ENCODE measurements at places on chromosomes 12 and 14.

GRCh38 chr14:61749867-61750266, 12.4 kb upstream of the SNAPC1 start:
- no peaks in the 10 kb centered on the region for H3K27me3 ChIP-seq
- peaks cover 78% of the 10 kb centered on the region for H3K36me3 ChIP-seq
- no peak overlapping the region for H3K4me3 ChIP-seq
- no peak overlapping the region for H3K27ac ChIP-seq

DNA sequence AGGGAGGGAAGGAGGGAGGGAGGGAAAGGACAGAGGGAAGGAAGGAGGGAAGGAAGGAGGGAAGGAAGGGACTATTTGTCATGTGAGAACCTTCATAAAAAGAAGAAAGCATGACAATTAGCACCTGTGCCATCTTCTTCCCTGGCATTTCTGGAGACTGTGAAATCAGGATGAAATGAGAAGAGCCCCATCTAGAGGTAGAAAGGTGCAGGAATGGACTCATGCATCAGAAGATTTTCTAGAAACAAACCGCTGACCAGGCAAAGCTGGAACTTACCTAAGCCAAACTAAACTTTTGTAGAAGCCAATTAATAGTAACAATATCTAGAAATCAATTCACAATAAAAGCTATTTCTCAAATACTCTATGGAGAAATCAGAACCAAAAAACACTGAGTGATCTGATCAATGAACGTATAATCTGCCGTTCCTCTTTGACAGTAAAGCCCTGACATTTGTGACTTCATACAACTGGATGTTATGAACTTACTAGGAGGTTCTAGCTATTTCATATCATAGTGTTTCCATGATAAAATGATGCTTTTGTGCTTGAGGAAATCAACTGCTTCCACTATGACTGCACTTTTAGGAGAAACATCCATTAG, 24.4 kb upstream of the CRACR2A start:
- DNase-seq, result peak; percentile 18
- H3K4me1 ChIP-seq, result no peaks in the 10 kb centered on the region
- peaks cover 6% of the 10 kb centered on the region for H3K27me3 ChIP-seq
- H3K36me3 ChIP-seq, result no peaks in the 10 kb centered on the region

- peaks cover 22% of the 10 kb centered on the region for H3K4me1 ChIP-seq
- H3K36me3 ChIP-seq, result peaks cover 77% of the 10 kb centered on the region
- no peak overlapping the region for H3K4me3 ChIP-seq
- no peak for DNase-seq
- no peaks in the 10 kb centered on the region for H3K27me3 ChIP-seq
Measured at GRCh38 chr12:49647827-49648711, 24.7 kb downstream of the PRPF40B start.

GRCh38 chr12:113388351-113388750, 15.3 kb downstream of the SDS start:
- no peak overlapping the region for H3K4me3 ChIP-seq
- no peak for DNase-seq
- no peaks in the 10 kb centered on the region for H3K36me3 ChIP-seq
- no peaks in the 10 kb centered on the region for H3K4me1 ChIP-seq

GRCh38 chr12:20722142-20722541, 27.0 kb downstream of the SLCO1C1 start:
- no peak for DNase-seq
- H3K27ac ChIP-seq, result no peak overlapping the region
- no peaks in the 10 kb centered on the region for H3K27me3 ChIP-seq
- H3K4me1 ChIP-seq, result no peaks in the 10 kb centered on the region

DNA sequence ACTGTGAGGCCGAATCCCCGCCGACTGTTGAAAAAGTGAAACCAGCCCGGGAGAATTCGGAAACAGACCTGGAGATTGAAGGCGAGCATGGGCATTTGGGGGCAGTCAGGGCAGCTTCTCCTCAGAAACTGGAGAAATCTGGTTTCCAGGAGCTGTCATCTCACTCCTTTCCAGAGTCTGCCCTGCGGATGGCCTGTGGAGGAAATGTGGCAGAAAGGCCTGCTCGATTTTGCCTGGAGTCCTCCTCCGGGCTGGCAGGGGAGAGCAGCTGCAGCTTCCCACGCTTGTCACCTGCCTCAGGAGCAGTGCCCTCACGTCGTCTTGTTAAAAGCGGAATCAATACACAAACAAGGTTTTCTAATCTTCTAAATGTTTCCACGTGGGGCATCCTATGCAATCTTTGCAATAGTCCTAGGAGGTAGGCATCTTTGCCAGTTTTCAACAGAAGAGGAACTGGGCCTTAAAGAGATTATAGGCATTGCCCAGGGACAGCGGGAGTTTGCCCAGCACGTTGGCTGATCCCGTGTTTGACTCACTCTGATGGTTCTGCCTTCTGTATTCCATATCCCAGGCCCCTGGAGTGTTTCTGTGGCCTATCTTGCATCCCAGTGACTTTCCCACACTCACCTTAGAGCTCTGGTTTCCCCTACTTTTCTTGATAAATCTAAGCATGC, 2.3 kb downstream of the LRRC74A start:
- no peaks in the 10 kb centered on the region for H3K4me1 ChIP-seq
- DNase-seq, result no peak
- H3K36me3 ChIP-seq, result no peaks in the 10 kb centered on the region
- H3K27me3 ChIP-seq, result no peaks in the 10 kb centered on the region

DNA sequence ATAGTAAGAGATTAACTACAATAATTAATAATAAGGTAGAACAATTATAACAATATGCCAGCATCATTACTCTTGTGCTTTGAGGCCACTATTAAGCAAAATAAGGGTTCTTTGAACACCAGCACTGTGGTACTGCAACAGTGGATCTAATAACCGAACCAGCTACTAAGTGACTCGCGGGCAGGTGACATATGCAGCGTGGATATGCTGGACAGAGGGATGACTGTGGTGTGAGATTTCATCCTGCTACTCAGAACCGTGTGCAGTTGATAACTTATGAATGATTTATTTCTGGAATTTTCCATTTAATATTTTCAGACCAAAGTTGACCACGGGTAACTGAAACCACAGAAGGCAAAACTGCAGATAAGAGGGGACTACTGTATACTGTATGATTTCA, 34.4 kb downstream of the BMAL2 start:
- no peak overlapping the region for H3K27ac ChIP-seq
- H3K4me3 ChIP-seq, result no peak overlapping the region
- no peaks in the 10 kb centered on the region for H3K4me1 ChIP-seq
- no peak for DNase-seq
- H3K27me3 ChIP-seq, result no peaks in the 10 kb centered on the region
- peaks cover 9% of the 10 kb centered on the region for H3K36me3 ChIP-seq

GRCh38 chr14:20476776-20477175, 7.6 kb downstream of the PNP start:
- H3K27ac ChIP-seq, result no peak overlapping the region
- H3K36me3 ChIP-seq, result peaks cover 51% of the 10 kb centered on the region
- H3K27me3 ChIP-seq, result no peaks in the 10 kb centered on the region
- H3K4me3 ChIP-seq, result no peak overlapping the region
- no peak for DNase-seq
- H3K4me1 ChIP-seq, result no peaks in the 10 kb centered on the region

- no peak overlapping the region for H3K4me3 ChIP-seq
- DNase-seq, result no peak
- no peaks in the 10 kb centered on the region for H3K36me3 ChIP-seq
- H3K4me1 ChIP-seq, result peaks cover 8% of the 10 kb centered on the region
- no peaks in the 10 kb centered on the region for H3K27me3 ChIP-seq
Measured at GRCh38 chr14:100015251-100015655, 50.0 kb upstream of the EVL start.

- H3K27me3 ChIP-seq, result no peaks in the 10 kb centered on the region
- no peak overlapping the region for H3K27ac ChIP-seq
- no peaks in the 10 kb centered on the region for H3K4me1 ChIP-seq
Measured at GRCh38 chr12:128091951-128092382, 175.0 kb upstream of the TMEM132C start.

- H3K27ac ChIP-seq, result no peak overlapping the region
- no peaks in the 10 kb centered on the region for H3K36me3 ChIP-seq
- H3K4me1 ChIP-seq, result no peaks in the 10 kb centered on the region
- no peak for DNase-seq
- H3K27me3 ChIP-seq, result no peaks in the 10 kb centered on the region
Measured at GRCh38 chr14:94162466-94162865, 11.7 kb upstream of the PPP4R4 start.

GRCh38 chr14:87196436-87196835, 796.5 kb downstream of the GALC start:
- no peaks in the 10 kb centered on the region for H3K36me3 ChIP-seq
- no peak overlapping the region for H3K4me3 ChIP-seq
- no peak for DNase-seq

- DNase-seq, result no peak
- no peak overlapping the region for H3K27ac ChIP-seq
- no peaks in the 10 kb centered on the region for H3K4me1 ChIP-seq
- H3K4me3 ChIP-seq, result no peak overlapping the region
- no peaks in the 10 kb centered on the region for H3K27me3 ChIP-seq
Measured at GRCh38 chr12:19802915-19803314, 363.6 kb downstream of the AEBP2 start.

GRCh38 chr12:10293151-10293550, 14.5 kb upstream of the KLRD1 start:
- H3K4me3 ChIP-seq, result no peak overlapping the region
- no peaks in the 10 kb centered on the region for H3K4me1 ChIP-seq
- no peaks in the 10 kb centered on the region for H3K36me3 ChIP-seq
- no peak overlapping the region for H3K27ac ChIP-seq

DNA sequence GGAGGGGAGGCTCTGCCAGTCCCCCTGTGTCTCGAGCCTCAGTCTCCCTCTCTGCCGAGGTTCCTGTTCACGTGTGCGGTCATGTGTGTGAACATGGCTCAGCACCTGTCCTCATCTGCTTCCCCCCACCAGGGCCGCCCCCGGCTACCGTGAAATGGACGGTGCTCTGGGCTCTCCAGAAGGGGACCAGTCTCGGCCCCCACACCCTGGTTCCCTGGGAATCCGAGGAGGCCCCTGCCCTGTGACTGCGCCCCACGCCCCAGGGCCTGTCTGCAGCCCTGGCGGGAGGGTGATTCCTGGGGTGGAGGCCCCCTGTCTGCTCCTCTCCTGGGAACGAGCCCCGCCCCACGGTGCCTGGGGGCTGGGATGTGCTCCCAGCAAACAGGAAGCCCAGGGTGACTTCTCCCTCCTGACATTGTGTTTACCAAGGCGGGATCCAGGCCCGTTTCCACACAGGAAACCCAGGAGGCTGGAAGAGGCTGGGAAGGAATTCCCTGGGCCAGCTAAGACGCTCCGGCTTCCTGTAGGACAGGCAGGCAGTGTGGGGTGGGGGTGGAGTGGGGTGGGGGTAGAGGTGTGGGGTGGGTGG, 46.6 kb downstream of the KIF26A start:
- H3K36me3 ChIP-seq, result no peaks in the 10 kb centered on the region
- H3K27ac ChIP-seq, result no peak overlapping the region
- H3K4me3 ChIP-seq, result no peak overlapping the region
- no peak for DNase-seq
- H3K4me1 ChIP-seq, result no peaks in the 10 kb centered on the region

DNA sequence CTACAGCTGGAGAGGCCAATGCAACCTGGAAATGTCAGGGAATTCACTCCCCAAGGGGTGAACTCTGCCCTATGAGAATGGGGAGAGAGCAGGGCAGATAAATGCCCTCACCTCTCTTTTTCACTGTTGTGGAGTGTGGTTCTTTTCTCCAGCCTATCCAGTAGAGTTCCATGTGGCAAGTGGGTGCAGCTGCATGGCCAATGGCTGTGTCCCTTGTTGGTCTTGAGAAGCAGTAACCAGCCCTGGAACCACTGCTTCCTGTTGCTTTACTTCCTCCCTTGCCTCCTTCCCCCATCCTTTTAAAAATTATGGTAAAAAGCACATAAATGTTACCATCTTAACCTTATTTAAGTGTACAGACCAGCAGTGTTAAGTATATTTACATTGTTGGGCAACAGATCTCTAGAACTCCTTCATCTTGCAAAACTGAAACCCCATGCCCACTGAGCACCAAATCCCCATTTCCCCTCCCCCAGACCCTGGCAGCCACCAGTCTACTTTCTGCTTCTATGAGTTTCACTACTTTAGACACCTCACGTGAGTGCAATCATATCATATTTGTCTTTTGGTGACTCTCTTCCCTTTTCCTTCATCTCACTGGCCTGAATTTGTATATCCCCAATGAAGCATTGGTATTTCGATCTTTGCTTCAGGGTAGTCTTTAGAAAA, 77.0 kb upstream of the GRIP1 start:
- DNase-seq, result no peak
- no peaks in the 10 kb centered on the region for H3K4me1 ChIP-seq
- H3K27me3 ChIP-seq, result peaks cover 3% of the 10 kb centered on the region
- H3K36me3 ChIP-seq, result no peaks in the 10 kb centered on the region
- no peak overlapping the region for H3K4me3 ChIP-seq

DNA sequence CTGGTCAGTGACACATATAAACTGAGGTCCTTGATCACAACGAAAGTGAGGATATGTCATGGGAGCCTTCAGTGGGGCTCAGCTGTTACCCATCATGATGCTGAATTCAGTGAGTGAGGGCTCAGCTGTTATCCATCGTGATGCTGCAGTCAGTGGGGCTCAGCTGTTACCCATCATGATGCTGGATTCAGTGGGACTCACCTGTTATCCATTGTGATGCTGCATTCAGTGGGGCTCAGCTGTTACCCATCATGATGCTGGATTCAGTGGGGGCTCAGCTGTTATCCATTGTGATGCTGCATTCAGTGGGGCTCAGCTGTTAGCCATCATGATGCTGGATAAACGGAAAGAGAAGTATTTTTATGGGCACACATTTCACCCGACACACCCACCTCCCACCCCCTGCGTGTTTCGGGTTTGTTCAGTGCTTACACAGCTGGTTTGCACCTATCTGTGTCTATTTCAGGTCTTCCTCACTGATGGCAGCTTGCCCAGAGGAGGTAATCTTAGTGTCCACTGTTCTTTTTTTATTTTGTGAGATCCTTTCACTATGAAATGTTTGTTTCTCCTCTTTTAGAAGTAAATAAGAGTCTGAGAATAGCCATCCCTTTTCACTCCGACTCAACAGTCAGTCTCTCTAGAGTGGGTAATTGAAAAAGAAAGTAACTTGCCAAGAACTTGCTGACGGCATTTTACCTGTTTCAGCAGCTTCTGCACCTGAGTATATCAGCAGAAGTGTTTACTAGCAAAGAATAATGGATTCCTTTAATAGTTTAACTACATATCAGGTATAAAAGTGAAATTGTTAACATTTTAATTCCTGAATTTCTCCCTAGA, 183.0 kb downstream of the ERC1 start:
- DNase-seq, result no peak
- peaks cover 10% of the 10 kb centered on the region for H3K36me3 ChIP-seq
- H3K4me1 ChIP-seq, result no peaks in the 10 kb centered on the region
- H3K27ac ChIP-seq, result no peak overlapping the region
- H3K27me3 ChIP-seq, result no peaks in the 10 kb centered on the region

- peaks cover 42% of the 10 kb centered on the region for H3K4me1 ChIP-seq
- no peak for DNase-seq
- no peaks in the 10 kb centered on the region for H3K27me3 ChIP-seq
- peaks cover 66% of the 10 kb centered on the region for H3K36me3 ChIP-seq
Measured at GRCh38 chr12:114681116-114681871, 2.7 kb downstream of the TBX3 start.

DNA sequence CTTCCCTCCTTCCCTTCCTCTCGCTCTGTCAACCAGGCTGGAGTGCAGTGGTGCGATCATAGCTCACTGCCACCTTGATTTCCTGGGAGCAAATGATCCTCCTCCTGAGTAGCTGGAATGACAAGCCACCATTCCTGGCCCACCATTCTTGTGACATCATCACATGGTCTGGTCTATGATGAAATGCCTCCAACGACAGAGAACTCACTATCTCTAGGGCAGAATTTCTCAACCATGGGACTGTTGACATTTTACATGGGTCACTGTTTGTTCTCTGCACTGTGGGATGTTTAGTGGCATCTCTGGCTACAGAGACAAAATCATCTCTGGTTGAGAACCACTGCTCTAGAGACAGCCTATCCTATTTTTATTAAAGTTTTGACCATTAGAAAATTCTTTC, 9.7 kb downstream of the VRK1 start:
- H3K27ac ChIP-seq, result no peak overlapping the region
- no peaks in the 10 kb centered on the region for H3K27me3 ChIP-seq
- 0 out of 2 replicates have a peak, but pooled peaks cover 4% of the 10 kb centered on the region for H3K36me3 ChIP-seq
- H3K4me1 ChIP-seq, result peaks cover 4% of the 10 kb centered on the region
- no peak for DNase-seq
